ENCODE measurements at places on chromosomes 2 and 18. TPM values are rescaled to one million over a fixed set of nuclear protein-coding genes. Genes with fewer than 3 reads are reported as not detected.

- H3K4me1 ChIP-seq, result no peaks in the 10 kb centered on the region
- H3K27ac ChIP-seq, result no peak overlapping the region
- DNase-seq, result no peak
These were observed 12.7 kb upstream of the IL18R1 start for GRCh38 chr2:102342888-102343287.

DNA sequence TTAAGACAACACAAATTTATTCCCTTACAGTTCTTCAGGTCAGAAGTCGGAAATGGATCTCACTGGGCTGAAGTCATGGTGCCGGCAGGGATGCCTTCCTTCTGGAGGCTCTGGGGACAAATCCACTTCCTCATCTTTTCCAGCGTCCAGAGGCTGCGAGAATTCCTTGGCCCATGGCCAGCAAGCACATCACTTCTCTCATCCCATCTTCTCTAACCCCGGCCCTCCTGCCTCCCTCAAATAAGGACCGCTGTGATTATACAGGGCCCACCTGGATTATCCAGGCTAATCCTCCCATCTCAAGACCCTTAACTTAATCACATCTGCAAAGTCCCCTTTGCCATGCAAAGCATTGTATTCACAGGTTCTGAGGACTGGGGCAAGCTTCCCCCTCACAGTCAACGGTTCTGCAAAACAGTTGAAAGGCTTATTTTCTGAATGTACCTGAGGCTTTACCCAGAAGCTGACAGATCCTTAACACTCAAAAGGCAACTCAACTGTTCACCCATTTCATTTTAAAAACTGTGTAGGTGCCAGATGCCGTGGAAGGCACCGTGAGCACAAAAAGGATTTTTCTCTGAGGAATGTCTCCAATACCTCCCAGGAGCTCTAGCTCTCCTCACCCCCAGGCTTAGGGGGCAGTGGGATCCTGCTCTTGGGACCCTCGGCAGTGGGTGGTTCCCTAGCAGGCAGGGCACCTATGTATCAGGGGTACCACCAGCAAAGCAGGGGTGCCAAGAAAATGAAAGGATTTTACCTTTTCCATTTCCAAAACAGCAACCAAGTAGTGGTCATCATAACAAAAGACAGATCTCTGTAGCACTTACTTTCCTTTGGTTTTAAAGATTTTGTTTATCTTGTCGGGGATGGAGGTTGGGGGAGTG, 84.0 kb downstream of the KCTD1 start:
- H3K4me3 ChIP-seq, result no peak overlapping the region
- no peaks in the 10 kb centered on the region for H3K27me3 ChIP-seq
- H3K27ac ChIP-seq, result no peak overlapping the region
- H3K36me3 ChIP-seq, result peaks cover 3% of the 10 kb centered on the region
- no peaks in the 10 kb centered on the region for H3K4me1 ChIP-seq

DNA sequence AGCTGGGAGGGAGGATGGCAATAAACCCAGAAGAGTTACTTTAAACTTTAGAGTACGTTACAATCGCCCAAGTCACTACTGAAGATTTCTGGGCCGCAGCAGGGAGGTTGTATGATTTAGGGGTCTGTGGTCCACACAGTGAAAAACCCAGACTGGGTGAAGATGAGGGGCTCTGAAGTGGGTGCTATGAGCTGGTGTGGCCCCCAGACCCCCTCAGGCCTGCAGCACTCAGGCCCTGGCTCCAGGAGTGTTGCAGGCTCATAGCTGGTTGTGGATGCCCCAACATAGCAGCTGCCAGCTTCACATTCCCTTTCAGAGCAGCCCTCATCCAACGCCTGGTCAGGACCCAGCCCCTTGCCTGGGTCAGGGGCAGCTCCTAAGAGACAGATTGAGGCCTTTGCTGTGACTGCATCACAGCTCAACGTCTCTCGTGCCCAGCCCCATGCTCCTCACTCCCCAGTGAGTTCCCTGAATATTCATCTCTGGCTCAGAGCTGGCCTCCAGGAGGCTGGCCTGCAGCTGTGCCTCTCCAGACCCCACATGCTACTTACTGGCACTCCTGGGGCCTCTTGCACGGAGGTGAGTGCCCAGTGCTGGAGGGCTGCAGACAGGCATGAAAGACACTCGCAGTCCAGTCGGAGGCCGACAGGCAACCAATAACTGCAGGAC, 94.5 kb upstream of the MYCN start:
- no peak overlapping the region for H3K4me3 ChIP-seq
- no peak for DNase-seq
- no peaks in the 10 kb centered on the region for H3K4me1 ChIP-seq
- no peaks in the 10 kb centered on the region for H3K27me3 ChIP-seq
- no peaks in the 10 kb centered on the region for H3K36me3 ChIP-seq

DNA sequence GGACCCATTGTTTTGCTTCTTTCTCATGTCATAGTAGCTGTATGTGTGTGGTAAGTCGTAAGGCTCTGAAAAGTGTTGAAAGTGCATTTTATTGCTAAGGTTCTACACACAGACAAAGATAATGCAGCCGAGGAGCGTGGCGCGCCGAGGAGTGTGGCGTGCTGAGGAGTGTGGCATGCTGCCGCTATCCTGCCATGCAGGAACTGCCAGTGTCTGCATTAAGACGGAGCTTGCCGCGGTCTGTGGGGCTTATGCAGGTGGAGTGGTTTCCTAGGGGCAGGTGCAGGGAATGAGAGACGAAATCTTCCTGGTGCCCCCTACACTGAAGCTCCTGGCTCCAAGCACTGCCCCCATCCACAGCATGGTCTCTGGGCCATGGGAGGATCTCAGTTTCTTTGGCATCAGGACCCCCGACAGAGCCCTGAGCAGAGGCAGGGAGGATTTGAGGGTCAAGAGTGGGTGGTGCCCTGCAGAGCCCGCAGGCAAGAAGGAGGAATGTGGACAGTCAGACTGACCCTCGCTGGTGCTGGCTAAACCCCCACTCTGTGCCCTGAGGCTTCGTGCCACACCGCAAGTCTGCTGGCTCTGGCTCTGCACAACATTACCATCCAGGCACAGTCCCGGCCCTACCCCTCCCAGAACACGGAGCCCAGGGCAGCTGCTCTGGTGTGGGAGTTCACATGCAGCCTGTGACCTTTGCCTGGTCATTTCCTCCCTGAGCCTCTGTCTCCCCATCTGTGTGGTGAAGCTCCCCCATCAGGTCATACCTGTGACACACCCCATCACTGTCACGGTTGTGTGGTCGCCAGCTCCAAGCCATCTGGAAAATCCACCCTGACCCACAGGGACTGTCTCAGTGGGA, 3.2 kb downstream of the SNED1 start:
- peaks cover 5% of the 10 kb centered on the region for H3K4me1 ChIP-seq
- no peak overlapping the region for H3K4me3 ChIP-seq
- peak; percentile 58 for DNase-seq
- no peak overlapping the region for H3K27ac ChIP-seq

Gene OXER1
- total RNA-seq, result 3.9 TPM

Gene ST6GAL2
- total RNA-seq, result 0.13 TPM

Gene CNTNAP5
- total RNA-seq, result not detected

All from spleen (tissue), 13 donors.